ENCODE measurements at places on chromosomes 1 and 21.

DNA sequence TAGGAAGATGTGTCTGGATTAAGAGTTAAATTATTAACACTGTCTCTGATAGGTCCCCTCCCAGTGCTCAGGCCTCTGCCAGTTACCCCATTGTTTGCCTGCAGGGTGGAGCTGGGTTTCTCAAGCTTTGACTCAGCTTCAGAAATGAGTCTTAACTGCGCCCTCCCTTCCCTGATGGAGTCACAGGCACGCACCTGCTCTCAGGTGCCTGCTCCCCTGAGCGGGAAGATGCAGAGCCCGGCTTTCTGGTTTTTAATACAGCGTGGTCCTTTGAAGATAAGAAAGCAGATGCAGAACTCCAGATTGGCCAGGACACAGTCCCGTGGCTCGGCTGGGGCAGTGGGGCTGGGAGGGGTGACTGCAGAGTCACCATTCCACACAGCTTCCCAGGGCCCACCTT, 3.2 kb upstream of the SPRR4 start:
- DNase-seq = no peak

DNA sequence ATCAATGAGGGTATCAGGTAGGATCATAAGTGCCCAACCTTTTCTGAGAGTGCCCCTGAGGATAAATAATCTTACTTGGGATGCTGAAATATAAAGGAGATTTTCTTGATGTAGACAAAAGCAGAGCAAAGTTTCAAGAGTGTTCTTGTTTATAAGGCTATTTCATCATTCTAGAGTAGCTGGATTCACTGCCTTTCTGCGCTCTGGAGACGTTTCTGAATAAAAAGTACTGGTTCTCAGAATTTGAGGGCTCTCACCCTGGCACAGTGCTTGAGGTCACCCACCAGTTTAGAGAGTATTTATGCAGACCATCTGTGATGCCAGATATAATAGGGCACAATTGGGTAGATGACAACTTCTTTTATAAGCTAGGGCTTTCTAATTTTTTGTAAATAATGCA, 103.3 kb downstream of the GDAP2 start:
- DNase-seq = no peak

- DNase-seq = no peak
These were observed 936 bp upstream of the UBXN11 start for GRCh38 chr1:26307363-26307781.

- no peak for DNase-seq
These were observed 3.1 kb downstream of the CSF3R start for GRCh38 chr1:36479505-36480051.

- DNase-seq = no peak
These were observed 19.3 kb downstream of the PHGDH start for GRCh38 chr1:119731060-119731459.

GRCh38 chr1:207335695-207336363, 14.4 kb downstream of the CD55 start:
- no peak for DNase-seq

Data from SK-MEL-5 (cell line).